Stimulated activated CD8-positive, alpha-beta memory T cell treated with anti-CD3 and anti-CD28 coated beads, Interleukin-7, amount 100 ng/mL, for 24 hours (primary cell): ENCODE measurements at places on chromosomes 12 and 14.
A peak's percentile ranks its signal among the peaks of the same experiment; 100 is the strongest.

DNA sequence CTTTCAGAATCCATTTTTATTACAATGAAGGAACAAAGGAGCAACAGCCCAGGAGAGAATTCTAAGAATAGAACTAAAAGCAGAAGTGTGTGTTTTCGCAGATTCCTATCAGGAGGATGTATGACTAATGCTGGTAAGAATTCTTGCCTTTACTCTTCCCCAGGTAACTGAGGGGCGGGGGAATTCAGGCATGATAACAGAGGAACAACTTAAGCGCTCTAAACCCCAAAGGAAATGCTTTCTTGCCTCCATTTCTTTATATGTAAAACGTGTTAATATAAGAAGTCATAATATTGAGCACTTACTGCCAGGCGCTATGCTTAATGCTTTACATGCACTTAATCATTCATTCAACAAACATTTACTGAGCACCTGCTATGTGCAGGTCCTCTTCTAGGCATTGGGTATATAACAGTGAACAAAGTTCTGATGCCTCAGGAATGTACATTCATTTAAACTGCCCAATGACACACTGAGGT is 4.5 kb downstream of the HCAR1 start:
- no peak for DNase-seq

DNA sequence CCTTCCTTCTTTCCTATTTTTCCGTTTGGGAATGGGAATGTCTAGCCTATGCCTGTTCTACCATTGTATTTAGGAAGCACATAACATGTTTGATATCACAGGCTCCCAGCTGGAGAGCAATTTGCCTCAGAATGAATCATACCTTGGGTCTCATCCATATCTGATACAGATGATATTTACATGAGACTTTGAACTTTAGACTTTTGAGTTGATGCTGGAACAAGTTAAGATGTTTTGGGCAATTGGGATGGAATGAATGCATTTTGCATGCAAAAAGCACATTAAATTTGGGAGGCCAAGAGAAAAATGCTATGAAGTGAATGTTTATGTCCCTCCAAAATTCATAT is 61.9 kb upstream of the BEGAIN start:
- DNase-seq, result no peak

- DNase-seq, result no peak
Observed at GRCh38 chr12:41932470-41932991, 212.1 kb downstream of the GXYLT1 start.

- peak; percentile 27 for DNase-seq
Observed at GRCh38 chr14:52043690-52044089, 25.2 kb downstream of the NID2 start.

DNA sequence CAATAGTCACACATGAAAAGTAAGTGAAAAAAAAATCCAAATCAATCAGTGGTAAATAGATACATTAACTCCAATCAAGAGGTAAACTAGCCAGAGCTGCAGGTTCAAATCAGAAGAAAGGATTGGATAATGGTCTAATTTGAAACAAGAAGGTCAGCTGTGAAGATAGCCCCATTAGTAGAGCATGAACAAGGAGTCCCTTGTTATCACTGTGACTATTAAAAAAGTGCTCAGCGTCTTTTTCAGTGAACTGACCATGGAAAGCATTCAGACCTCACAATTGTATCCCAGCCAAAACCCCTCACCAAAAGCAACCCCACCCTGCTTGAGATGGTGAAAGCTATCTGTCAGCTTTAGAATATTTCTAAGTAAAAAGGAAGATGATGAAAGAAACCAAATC is 125.0 kb upstream of the EGLN3 start:
- no peak for DNase-seq

DNA sequence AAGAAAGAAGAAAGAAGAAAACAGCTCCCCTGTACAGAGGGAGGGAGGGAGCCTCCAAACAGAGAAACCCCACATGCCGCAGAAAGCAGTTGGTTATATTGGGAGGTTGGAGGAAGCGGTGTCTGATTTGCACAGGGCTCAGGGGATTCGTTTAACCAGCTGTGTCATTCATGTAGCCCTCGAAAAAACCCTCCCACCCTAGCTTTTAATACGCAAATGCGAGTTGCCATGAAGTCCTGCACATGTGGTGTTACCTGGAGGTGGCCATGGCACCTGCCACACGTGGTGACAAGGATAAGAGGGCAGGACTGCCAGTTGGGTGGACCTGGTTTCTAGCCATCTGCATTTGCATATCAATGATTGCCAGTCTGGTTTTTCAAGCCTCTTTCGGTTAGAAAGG is 40.9 kb downstream of the TMEM30B start:
- no peak for DNase-seq

GRCh38 chr14:97704316-97704885 is 907.2 kb downstream of the VRK1 start:
- no peak for DNase-seq
